ENCODE measurements at places on chromosomes 5 and 9. TPM values are rescaled to one million over a fixed set of nuclear protein-coding genes. Genes with fewer than 3 reads are reported as not detected.
A peak's percentile ranks its signal among the peaks of the same experiment; 100 is the strongest.

The ZBTB26 gene
- 9.0 TPM for total RNA-seq

The C5orf58 gene
- total RNA-seq = not detected

The RNF183 gene
- 0.20 TPM for total RNA-seq

The ZMYND19 gene
- 13.8 TPM for total RNA-seq

The CFAP90 gene
- not detected for total RNA-seq

The FST gene
- total RNA-seq = 11.5 TPM

- DNase-seq = no peak
- H3K36me3 ChIP-seq = no peaks in the 10 kb centered on the region
- H3K4me1 ChIP-seq = peaks cover 15% of the 10 kb centered on the region
- H3K27me3 ChIP-seq = peaks cover 39% of the 10 kb centered on the region
Measured at GRCh38 chr5:73376618-73377170, 71.9 kb downstream of the FOXD1 start.

DNA sequence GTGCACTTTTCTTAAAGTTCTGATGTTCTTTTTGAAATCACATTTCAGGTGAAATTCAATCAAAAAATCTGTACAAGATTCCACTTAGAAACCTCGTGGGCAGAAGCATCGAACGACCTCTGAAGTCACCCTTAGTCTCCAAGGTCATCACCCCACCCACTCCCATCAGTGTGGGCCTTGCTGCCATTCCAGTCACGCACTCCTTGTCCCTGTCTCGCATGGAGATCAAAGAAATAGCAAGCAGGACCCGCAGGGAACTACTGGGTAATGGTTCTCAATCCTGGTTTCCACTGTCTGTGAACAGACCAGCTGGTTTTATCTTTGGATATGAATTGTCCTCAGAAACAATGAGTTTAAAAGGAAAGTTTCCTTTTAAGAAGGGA lies 8.1 kb upstream of the SLC2A8 start:
- DNase-seq = no peak
- peak overlapping the region; percentile 27 for H3K27ac ChIP-seq
- H3K27me3 ChIP-seq = no peaks in the 10 kb centered on the region
- H3K4me3 ChIP-seq = no peak overlapping the region

DNA sequence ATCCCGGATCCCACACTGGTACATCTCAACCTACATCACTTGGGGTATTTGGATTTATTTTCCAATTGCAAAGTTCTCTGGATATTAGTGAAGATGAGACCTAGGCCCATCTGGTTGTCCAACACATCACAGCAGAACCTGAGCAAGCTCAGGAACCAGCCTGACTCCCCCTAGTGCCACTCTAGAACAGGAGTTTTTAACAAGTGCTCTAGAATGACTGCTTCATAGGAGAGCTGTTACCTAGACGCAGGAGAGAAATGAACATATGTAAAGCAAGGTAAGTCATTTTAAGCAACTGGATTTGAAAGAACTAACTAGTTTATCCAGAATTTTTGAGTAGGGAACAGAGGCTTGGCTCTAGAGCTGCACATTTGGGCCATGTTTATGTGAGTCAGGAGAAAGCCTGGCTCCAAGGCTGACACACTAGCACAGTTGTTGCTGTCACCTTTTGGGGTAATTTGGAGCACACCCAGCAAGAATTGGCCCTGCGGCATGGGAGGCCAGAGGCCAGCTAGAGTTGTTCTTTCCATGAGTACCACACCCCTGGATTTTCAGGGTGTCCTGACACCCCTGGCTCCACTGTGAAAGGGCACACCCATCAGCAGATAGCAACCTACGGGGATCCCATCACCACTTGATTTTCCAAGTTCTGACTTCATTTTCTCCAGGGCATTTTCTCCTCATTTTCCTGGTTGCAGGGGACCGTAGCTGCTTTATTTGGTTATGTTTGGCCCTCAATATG lies 110.9 kb upstream of the LPAR1 start:
- no peaks in the 10 kb centered on the region for H3K36me3 ChIP-seq
- no peaks in the 10 kb centered on the region for H3K27me3 ChIP-seq
- H3K4me1 ChIP-seq = peaks cover 18% of the 10 kb centered on the region
- no peak for DNase-seq
- no peak overlapping the region for H3K27ac ChIP-seq

DNA sequence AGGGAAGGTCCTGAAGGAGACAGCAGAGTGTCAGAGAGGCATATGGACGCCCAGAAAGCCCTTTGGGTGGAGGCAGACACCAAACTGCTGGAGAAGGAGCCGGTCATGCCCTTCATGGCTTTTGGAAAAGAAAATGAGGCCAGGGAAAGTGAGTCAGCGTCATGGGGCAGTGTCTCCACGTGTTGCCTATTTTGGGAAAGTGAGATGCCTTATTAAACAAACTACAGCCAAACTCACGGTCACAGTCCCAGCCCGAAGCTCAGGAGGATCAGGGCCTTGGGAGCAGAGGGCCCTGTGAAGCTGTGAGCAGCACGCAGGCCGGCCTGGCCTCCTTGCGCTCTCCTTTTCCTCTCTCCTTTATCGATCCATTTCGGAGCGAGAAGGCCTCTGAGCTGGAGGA lies 25.0 kb downstream of the RGS3 start:
- no peaks in the 10 kb centered on the region for H3K36me3 ChIP-seq
- no peaks in the 10 kb centered on the region for H3K27me3 ChIP-seq
- no peak overlapping the region for H3K27ac ChIP-seq
- H3K4me1 ChIP-seq = peaks cover 17% of the 10 kb centered on the region

DNA sequence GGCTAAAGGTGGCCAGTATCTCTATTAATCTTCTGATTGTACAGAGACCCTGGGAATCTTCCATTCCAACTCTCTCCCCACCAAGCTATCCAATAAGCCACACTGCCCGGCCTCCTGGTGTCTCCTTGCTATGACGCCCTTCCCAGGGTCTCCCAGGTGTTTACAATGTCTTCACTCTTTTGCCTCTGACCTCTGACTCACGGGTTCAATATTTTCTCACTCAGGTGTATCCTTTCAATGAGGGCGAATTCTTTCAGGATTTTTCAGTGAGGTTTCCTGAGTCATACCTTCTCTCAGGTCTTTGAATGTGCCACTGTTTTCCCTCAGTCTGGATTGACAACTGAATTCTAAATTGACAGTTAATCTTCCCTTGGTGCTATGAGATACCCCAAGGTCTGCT lies 53.7 kb upstream of the IRX4 start:
- DNase-seq = no peak
- no peaks in the 10 kb centered on the region for H3K36me3 ChIP-seq

DNA sequence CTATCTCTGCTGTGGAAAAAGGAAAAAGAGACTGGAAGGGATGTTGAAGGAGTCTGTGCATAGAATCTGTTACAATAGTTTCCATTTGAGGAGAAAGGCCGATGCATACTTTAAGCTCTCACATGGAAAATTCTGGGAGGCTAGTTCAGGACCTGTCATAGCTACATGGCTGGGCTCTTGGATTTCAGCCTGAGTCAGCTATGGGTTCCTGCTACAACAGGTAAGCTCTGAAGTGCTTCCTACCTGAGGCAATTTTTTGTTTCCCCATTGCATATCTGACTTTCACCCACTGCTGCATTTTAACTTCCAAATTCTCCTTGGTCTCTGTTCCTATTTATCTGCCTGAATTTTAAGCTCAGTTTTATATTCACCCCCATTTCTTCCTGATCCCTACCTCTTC lies 310.7 kb downstream of the RAB3C start:
- no peak overlapping the region for H3K4me3 ChIP-seq
- no peak for DNase-seq
- no peaks in the 10 kb centered on the region for H3K36me3 ChIP-seq
- no peaks in the 10 kb centered on the region for H3K27me3 ChIP-seq
- H3K4me1 ChIP-seq = peaks cover 4% of the 10 kb centered on the region
- H3K27ac ChIP-seq = no peak overlapping the region

DNA sequence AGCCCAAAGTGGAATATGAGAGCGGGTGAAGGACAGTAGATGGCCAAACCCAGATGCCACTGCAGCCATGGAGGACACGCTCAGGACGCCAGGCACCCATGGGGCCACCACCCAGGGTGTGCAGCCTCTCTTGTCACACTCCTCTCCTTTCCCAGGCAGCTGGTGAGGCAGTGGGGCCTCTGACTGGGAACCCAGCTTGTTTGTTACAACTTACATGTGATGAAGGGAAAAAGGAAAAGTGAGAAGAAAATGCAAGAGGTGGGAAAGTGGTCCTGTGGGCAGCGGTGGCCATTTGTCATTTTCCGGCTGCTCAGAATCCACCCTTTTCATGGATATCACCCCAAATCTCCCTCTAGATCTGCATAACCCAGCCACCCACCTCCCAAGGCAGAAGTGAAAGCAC lies 62.7 kb upstream of the UNC5A start:
- no peak for DNase-seq
- H3K4me1 ChIP-seq = peaks cover 12% of the 10 kb centered on the region
- H3K27me3 ChIP-seq = peaks cover 71% of the 10 kb centered on the region
- no peaks in the 10 kb centered on the region for H3K36me3 ChIP-seq
- H3K4me3 ChIP-seq = no peak overlapping the region

DNA sequence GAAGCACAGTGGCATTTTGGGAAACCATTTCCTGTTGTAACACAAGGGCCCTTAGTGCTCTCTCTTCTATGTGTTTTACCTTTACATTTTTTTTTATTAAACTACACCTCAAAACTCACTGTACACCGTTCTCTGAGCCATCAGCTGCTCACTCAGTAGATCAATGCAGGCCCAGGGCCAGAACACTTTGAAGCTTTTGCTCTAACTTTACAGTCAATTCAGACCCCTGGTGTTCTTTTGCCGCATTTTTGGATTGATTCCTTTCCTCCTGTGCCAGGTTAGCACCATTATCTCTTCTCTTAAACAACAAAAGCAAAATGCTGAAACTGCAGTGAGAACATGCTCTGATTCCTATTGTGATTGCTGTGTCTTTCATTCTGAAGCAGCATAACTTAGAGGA lies 269.8 kb upstream of the RGMB start:
- DNase-seq = no peak
- H3K4me1 ChIP-seq = no peaks in the 10 kb centered on the region
- H3K27ac ChIP-seq = no peak overlapping the region

DNA sequence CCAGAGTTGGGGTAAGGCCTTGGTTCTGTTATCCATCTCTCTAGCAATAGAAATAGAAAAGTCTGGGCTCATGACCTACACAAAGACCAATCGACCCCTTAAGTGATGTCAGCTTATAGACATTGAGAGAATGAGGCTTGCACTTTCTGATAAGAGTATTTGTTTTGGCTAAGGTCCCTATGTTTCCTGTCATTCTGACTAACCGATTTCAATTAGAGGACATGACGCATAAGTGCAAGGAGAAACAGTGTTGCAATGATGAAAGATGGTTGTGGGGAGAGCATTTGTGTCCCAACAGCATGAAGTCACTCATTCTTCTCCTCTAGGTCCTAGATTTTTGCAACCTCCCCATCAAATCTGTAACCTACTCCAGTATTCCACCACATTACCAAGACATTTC lies 255.1 kb downstream of the MAT2B start:
- H3K4me3 ChIP-seq = no peak overlapping the region
- no peak overlapping the region for H3K27ac ChIP-seq
- H3K36me3 ChIP-seq = no peaks in the 10 kb centered on the region
- no peaks in the 10 kb centered on the region for H3K27me3 ChIP-seq
- no peaks in the 10 kb centered on the region for H3K4me1 ChIP-seq

GRCh38 chr9:75120686-75121085 lies 32.4 kb downstream of the OSTF1 start:
- peaks cover 4% of the 10 kb centered on the region for H3K36me3 ChIP-seq
- H3K27ac ChIP-seq = no peak overlapping the region
- no peak for DNase-seq
- H3K27me3 ChIP-seq = no peaks in the 10 kb centered on the region
- no peak overlapping the region for H3K4me3 ChIP-seq

GRCh38 chr5:39459071-39459470 lies 34.3 kb upstream of the DAB2 start:
- no peak overlapping the region for H3K4me3 ChIP-seq
- H3K36me3 ChIP-seq = no peaks in the 10 kb centered on the region
- H3K4me1 ChIP-seq = no peaks in the 10 kb centered on the region
- H3K27ac ChIP-seq = no peak overlapping the region
- DNase-seq = no peak
- H3K27me3 ChIP-seq = no peaks in the 10 kb centered on the region

GRCh38 chr9:87793292-87793691 lies 67.4 kb downstream of the CTSL start:
- no peaks in the 10 kb centered on the region for H3K36me3 ChIP-seq
- no peak for DNase-seq
- H3K27ac ChIP-seq = no peak overlapping the region

DNA sequence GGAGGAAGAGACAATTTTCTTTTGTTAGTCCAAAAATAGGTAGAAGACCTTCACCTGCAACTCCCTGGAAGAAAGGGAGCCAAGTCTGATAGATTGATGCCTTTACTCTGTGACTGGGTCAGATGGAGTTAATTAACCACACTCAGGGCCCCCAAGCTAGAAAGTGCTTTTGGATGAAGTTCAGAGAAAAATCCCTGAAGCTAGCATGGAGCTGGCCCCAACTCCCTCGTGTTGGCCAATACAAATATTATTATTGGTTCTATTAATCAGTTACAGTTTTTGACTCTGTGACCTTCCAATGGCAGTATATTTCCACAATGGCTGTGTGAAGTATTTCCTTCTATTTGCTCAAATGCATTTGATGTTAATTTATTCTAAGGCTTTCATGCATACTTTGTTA lies 1753.5 kb downstream of the EFNA5 start:
- no peaks in the 10 kb centered on the region for H3K4me1 ChIP-seq
- no peak overlapping the region for H3K27ac ChIP-seq
- H3K36me3 ChIP-seq = no peaks in the 10 kb centered on the region

- no peaks in the 10 kb centered on the region for H3K27me3 ChIP-seq
- H3K4me3 ChIP-seq = no peak overlapping the region
- H3K36me3 ChIP-seq = no peaks in the 10 kb centered on the region
- DNase-seq = no peak
- H3K4me1 ChIP-seq = no peaks in the 10 kb centered on the region
- no peak overlapping the region for H3K27ac ChIP-seq
Measured at GRCh38 chr5:36377192-36377591, 75.5 kb upstream of the RANBP3L start.

DNA sequence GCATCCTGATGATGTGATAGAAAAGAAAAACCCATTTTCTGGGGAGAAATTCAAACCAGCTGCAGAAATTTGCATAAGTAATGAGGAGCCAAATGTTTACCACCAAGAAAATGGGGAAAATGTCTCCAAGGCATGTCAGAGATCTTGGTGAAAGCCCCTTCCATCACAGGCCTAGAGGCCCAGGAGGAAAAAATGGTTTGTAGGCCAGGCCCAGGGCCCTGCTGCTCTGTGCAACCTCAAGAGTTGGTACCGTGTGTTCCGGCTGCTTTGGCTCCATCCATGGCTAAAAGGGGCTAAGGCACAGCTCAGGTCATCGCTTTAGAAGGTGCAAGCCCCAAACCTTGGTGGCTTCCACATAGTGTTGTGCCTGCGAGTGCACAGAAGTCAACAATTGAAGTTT lies 543.1 kb downstream of the ZNF608 start:
- H3K36me3 ChIP-seq = no peaks in the 10 kb centered on the region
- H3K4me3 ChIP-seq = no peak overlapping the region
- no peak overlapping the region for H3K27ac ChIP-seq
- H3K27me3 ChIP-seq = no peaks in the 10 kb centered on the region

- DNase-seq = no peak
- H3K27me3 ChIP-seq = no peaks in the 10 kb centered on the region
- no peaks in the 10 kb centered on the region for H3K4me1 ChIP-seq
- H3K36me3 ChIP-seq = no peaks in the 10 kb centered on the region
- no peak overlapping the region for H3K27ac ChIP-seq
- H3K4me3 ChIP-seq = no peak overlapping the region
Measured at GRCh38 chr5:154995679-154996078, 17.9 kb upstream of the KIF4B start.

Data from tibial nerve (tissue), 4 donors.